ENCODE measurements at places on chromosomes 3 and 15. TPM values are rescaled to one million over a fixed set of nuclear protein-coding genes. Genes with fewer than 3 reads are reported as not detected.

The ZNF717 gene
- total RNA-seq: 9.3 TPM

The MYO9A gene
- 53.5 TPM for total RNA-seq

The COL6A5 gene
- not detected for total RNA-seq

The ALDH1L1 gene
- 125 TPM for total RNA-seq

The DOCK3 gene
- total RNA-seq: 2.5 TPM

The AHSG gene
- total RNA-seq: not detected

The GPR171 gene
- total RNA-seq: 10.6 TPM

The GREM1 gene
- 0.79 TPM for total RNA-seq

GRCh38 chr15:100723315-100723801 lies 121.0 kb downstream of the ASB7 start:
- no peak for DNase-seq

GRCh38 chr15:38145651-38146111 lies 107.0 kb upstream of the SPRED1 start:
- no peak for DNase-seq

- no peak for DNase-seq
These were observed 243.6 kb downstream of the ZIC1 start for GRCh38 chr3:147652651-147653366.

DNA sequence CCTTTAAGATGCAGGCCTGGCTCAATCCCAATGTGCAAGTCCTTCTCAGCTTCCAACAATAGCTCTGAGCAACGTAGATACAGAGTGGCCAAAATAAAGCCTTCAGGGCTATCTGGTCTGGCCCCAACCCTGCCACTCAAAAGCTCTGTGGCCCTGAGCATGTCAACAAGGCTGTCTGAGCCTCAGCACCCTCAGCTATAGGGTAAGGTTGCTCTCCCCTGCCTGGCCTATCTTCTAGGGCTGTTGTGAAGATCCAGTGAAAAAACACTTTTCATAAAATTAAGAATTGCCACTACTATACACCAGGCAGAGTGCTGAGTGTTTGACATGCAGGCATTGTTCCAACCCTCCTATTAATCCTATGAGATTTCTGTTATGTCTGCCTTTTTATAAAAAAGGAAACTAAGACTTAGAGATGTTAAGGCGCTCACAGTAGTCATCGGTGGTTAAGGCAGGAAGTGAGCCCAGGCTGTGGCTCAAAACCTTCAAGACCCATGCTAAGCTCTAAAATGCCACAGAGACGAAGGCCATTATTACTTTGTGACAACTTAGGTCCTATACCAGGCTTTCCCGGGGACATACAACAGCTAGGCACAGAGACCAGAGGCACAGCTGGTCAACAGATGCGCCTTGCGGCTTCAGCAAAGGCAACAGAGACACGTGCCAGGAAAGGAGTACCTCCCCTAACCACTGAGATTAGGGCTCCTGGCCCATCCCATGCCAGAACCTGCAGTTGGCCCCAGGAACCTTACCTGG lies 5.1 kb downstream of the POLG start:
- DNase-seq: no peak

- no peak for DNase-seq
These were observed 150.7 kb downstream of the TMCO5A start for GRCh38 chr15:38085114-38085513.

- no peak for DNase-seq
These were observed 1041.4 kb downstream of the NTRK3 start for GRCh38 chr15:87215100-87215499.

DNA sequence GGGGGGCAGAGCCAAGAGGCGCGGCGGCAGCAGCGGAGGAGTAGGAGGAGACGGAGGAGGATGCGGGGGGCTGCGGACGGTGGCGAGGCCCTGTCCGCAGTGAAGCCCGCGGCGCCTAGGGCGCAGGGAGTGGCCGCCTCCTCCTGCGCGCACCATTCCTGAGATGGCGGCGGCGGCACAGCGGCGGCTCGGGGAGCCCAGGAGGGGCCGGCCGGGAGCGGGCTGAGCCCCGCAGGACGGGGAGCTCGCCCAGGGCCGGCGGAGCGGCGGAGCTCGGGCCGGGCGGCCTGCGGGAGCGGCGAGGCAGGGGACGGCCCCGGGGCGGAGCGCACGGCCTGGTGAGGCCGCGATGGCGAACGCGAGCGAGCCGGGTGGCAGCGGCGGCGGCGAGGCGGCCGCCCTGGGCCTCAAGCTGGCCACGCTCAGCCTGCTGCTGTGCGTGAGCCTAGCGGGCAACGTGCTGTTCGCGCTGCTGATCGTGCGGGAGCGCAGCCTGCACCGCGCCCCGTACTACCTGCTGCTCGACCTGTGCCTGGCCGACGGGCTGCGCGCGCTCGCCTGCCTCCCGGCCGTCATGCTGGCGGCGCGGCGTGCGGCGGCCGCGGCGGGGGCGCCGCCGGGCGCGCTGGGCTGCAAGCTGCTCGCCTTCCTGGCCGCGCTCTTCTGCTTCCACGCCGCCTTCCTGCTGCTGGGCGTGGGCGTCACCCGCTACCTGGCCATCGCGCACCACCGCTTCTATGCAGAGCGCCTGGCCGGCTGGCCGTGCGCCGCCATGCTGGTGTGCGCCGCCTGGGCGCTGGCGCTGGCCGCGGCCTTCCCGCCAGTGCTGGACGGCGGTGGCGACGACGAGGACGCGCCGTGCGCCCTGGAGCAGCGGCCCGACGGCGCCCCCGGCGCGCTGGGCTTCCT lies at the start of gene GPR27:
TSS of gene GPR27 (plus strand) at position 155 of the 909 bp plus-strand sequence. CDS start at position 350, 195 bp downstream.
- DNase-seq: no peak

- DNase-seq: no peak
These were observed 76.0 kb downstream of the EEFSEC start for GRCh38 chr3:128229106-128229857.

DNA sequence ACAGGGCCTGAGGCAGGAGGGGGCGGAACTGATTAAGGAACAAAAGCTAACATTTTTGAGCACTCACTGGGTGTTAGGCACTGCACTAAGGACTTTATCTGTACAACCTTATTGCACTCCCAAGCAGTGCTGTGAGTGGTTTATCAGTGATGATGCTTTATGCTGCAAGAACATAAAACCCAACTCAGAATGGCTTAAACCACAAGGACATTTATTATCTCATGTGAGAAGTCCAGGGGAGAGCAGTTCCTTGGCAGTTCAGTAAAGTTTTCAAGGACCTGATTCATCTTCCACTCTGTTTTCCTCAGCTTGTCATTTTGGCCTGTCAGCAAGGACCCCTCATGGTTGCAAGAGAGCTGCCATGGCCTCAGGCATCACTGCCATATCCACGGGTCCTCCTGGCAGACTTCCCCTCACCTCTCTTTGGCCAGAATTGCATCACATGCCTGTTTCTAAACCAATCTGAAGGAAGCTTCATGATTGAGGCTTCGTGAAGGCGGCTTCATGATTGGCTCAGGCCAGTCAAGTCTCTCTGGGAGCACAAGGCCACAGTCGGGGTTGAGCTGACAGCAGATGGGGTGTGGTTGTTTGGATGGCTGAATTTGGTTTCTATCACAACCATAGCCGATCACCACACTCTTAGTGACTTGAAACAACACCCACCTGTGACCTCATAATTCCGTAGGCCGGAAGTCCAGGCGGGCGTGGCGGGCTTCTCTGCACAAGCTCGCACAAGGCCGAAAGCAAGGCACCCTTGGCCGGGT lies 15.8 kb downstream of the EFCC1 start:
- no peak for DNase-seq

- DNase-seq: no peak
These were observed 2.4 kb upstream of the CFAP91 start for GRCh38 chr3:119700269-119700919.

DNA sequence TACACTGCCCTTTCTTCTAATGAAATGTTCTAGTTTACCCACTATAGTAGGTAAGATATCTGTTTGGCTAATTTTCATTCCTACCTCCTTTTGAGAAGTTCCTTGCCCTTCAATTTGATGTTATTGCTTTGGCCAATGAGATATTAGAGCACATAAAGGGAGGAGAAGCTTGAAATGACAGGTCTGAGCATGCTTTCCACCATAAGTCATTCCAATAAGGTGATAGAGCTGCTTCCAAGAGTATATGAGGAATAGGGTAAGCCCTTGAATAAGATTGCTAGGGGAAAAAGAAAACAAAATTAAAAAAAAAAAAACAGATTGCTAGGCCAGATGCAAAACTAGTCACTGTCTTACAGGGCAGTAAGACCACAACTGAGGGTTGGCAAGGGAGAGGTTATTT lies 78.9 kb upstream of the TRIM42 start:
- no peak for DNase-seq

DNA sequence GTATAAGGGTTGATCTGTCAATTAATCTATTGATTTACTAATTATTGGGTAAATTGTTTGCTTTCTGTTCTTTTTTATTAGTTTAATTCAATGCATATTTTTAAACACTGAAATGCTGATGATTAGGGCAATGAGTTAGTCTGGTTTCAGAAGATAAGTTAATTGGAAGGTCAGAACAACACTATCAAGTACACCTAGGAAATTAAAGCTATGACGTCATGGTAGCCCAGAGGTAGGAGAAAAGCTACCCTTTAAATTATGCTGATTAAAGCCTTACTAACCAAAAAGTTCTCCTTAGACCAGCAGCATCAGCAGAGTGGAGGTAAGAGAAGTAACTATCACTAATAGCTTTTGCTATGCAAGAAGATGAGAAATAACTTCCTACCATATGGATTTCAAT lies 770.4 kb upstream of the ARPP21 start:
- no peak for DNase-seq

DNA sequence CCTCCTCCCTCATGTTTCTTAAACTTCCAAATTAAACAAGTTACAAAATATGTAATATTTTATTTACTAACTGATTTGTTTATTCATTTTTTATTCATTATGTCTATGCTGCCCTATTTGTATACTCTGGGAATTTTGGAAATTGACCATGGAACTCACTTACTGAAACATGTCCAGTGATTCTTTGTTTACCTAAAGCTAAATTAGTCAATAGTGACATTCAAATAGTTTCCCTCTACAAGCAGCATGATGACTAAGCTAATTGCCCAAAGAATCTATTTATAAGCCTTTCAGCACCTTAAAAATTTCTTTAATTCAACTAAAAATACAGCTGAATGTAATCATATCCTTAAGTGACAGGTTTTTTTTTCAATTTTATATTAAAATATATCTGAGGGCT lies 437.7 kb downstream of the SI start:
- no peak for DNase-seq

Data from omental fat pad (tissue), 4 donors.